ENCODE measurements at places on chromosomes 2 and 18. TPM values are rescaled to one million over a fixed set of nuclear protein-coding genes. Genes with fewer than 3 reads are reported as not detected.

SERPINB2 gene
- not detected for total RNA-seq

ACKR3 gene
- total RNA-seq = 0.42 TPM

DNA sequence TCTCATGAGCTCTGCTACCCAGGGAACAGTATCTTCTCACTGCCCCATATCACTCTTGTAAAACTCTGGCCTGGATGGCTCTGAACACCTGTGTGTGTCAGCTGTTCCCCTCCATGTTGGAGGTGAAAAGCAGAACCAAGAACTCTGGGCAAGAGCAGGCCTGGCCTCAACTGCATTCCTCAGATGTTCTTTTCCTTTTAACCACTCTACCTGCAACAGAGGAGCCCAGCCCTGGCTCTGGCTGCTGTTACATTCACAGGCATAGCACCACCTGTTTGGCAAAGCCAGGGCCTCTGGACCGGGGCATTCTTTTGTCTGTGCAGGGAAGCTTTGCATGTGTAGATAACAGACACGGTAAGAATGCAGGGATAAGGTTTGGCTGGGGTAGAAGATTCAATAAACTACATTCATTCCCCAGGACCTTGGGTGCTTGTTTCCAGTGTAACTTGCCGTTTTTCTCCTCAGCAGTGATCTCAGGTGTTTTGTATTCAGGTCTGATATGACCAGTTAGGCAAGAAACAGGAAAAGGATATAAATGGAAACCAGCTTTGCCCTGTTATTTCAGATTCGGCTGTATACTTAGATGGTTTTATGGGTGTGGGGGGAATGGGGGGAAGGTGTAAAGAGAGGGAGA lies 95.1 kb downstream of the SPTBN1 start:
- peaks cover 68% of the 10 kb centered on the region for H3K4me1 ChIP-seq
- no peak for DNase-seq
- H3K36me3 ChIP-seq = no peaks in the 10 kb centered on the region
- H3K27ac ChIP-seq = no peak overlapping the region
- peaks cover 6% of the 10 kb centered on the region for H3K27me3 ChIP-seq

GRCh38 chr2:98378901-98379300 lies 32.6 kb downstream of the CNGA3 start:
- peaks cover 13% of the 10 kb centered on the region for H3K27me3 ChIP-seq
- no peak overlapping the region for H3K27ac ChIP-seq
- H3K4me3 ChIP-seq = no peak overlapping the region
- no peaks in the 10 kb centered on the region for H3K36me3 ChIP-seq
- DNase-seq = no peak

GRCh38 chr2:181305301-181306123 lies 151.7 kb upstream of the ITGA4 start:
- DNase-seq = peak; percentile 62
- peaks cover 1% of the 10 kb centered on the region for H3K36me3 ChIP-seq
- no peaks in the 10 kb centered on the region for H3K27me3 ChIP-seq
- H3K4me3 ChIP-seq = peak overlapping the region; percentile 74
- peaks cover 84% of the 10 kb centered on the region for H3K4me1 ChIP-seq
- peak overlapping the region; percentile 96 for H3K27ac ChIP-seq

DNA sequence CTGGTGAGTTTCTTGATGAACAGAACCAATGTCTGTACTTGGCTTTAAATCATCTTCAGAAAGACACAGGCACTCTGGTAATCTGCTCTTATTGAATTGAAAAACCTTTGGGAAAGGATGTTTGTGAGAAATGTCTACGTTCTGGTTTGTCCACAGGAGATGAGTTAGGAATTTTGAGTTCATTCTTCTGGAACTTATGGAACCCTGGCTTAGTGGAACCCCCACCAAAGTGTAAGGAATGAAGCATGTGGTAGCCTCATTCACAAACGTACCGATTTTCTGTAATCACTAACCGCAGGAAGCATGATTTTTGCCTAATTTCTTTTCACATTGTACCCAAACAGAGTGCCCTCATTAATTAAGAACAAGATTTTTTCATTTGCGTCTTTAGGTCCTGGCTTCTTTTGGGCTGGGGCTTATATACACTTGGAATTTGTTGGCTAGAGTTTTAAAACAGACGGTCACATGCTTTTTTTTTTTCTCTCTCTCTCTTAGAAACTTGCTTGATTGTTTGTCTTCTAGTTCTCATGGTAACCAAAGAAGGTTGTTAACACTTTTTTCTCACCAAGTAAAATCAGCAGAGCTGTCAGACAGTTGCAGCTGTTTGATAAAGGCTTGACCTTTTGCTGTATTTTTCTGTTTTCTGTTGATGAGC lies 314.1 kb upstream of the THUMPD2 start:
- no peaks in the 10 kb centered on the region for H3K4me1 ChIP-seq
- no peaks in the 10 kb centered on the region for H3K36me3 ChIP-seq
- H3K27me3 ChIP-seq = no peaks in the 10 kb centered on the region
- no peak overlapping the region for H3K4me3 ChIP-seq
- H3K27ac ChIP-seq = no peak overlapping the region

Measured in activated T-helper 1 cell treated with anti-CD3 and anti-CD28 coated beads, Interleukin-12 subunit alpha, Interleukin-12 subunit beta, Interleukin-2, Interleukin-4 antibody, amounts not matched to agents 30 ng/mL and 10 ng/mL and 1 ng/mL, durations not matched to agents 14 hours and 24 hours and 36 hours (primary cell).